Tibial artery (tissue), 4 donors: ENCODE measurements at places on chromosomes 7 and 10.

GRCh38 chr7:28503396-28503795, 91.1 kb downstream of the CREB5 start:
- no peak for DNase-seq

GRCh38 chr10:78292982-78293865, 259.6 kb downstream of the RPS24 start:
- no peak for DNase-seq

GRCh38 chr10:16717622-16718395, 99.4 kb downstream of the RSU1 start:
- no peak for DNase-seq

DNA sequence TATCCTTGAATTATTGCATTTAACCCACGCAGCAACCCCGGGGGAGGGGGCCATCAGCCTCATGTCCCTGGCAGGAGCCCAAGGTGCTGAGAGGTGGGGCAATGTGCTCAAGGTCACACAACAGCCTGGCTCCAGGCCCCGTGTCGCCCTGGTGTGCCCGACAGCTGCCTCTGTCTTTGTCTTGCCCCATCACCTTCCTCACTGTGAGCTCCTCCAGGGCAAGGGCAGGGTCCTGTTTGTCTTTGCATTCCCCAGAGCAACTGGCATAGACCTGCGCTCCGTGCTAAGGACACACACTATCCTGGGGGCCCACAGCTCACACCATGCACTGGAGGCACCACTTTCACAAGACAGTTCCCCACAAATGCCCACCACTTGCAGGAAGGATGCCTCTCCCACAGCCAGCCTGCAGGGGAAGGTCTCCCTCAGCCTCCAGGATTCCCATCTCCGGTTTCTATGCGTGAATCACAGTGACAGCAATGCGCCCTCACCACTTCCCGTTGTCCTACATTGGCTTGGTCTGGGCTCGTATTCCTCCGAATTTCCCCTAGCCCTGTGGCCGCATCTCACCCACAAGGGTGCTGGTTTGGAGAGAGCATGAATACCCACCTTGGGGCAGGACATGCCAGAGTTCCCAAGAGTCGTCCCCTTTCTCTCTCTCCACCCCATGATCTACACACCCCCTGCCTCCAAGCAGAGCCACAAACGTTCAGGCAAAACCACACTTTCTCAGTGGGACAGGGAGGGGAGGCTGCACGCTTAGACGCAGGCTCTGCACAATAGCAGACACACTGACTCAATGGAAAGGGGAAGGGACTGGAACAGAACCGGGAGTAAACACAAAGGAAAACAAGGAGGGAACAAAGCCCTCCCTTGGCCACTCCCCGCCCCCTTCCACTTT, 10.3 kb downstream of the ITPRIP start:
- DNase-seq: no peak

GRCh38 chr7:39413636-39414223, 152.5 kb upstream of the YAE1 start:
- no peak for DNase-seq

GRCh38 chr10:105707603-105708002, 1066.5 kb downstream of the SORCS3 start:
- DNase-seq: no peak

DNA sequence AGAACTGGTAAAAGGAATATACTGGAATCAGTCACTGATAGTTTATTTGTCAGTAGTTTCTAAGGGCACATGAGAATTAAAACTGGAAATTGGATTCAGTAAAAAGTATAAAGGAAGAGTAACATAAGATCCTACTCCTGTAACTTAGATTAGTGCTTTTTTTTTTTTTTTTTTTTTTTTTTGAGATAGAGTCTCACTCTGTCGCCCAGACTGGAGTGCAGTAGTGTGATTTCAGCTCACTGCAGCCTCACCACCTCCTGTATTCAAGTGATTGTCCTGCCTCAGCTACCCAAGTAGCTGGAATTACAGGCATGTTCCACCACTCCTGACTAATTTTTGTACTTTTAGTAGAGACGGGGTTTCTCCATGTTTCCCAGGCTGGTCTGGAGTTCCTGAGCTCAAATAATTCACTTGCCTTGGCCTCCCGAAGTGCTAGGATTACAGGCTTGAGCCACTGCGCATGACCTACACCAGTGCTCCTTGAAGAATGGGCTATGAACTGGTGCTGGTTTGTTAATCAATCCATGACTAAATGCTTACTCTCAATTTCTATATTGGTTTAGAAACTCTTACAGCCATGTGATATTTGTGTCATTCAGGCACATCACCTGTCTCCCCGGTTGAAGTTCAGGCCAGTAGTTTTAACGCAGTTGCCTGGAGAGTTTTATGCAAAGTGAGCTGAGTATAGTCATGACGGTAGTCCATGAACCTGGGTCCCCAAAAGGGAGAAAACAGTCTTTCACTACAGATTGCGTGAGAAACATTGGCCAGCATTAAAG, 65.0 kb downstream of the ZEB1 start:
- DNase-seq: no peak
